Activated CD4-positive, alpha-beta T cell treated with anti-CD3 and anti-CD28 coated beads, Interleukin-2, amount 50 U/mL, for 48 hours (primary cell): ENCODE measurements at places on chromosomes 1 and 21.

DNA sequence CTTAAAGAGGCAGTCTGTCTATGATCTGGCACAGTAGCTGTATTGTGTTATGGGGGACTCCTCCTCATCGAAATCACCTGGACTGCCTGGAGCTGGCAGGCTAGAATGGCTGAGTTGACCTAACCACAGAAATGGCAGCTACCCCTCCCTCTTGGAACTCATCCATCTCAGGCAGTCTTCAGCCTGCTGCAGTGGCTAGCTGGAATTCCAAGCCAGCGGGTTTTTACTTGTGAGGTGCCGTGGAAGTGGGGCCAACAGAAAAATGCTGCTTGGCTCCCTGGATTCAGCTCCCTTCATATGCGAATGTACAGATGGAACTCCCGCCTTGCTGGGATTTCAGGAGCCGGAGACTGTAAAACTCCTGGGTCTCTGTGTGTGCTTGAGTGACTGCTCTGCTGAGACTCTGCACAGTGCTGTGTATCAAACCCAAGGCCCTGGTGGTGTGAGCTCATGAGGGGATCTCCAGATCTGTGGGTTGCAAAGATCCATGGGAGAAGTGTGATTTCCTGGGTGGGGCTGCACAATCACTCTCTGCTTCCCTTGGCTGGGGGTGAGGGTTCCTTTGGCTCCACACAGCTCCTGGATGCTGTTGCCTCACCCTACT is 316.9 kb downstream of the CTH start:
- DNase-seq = no peak

GRCh38 chr1:67323087-67323486 is 15.4 kb downstream of the IL12RB2 start:
- no peak for DNase-seq

- DNase-seq = no peak
Observed at GRCh38 chr1:185228979-185229378, 72.0 kb downstream of the SWT1 start.

DNA sequence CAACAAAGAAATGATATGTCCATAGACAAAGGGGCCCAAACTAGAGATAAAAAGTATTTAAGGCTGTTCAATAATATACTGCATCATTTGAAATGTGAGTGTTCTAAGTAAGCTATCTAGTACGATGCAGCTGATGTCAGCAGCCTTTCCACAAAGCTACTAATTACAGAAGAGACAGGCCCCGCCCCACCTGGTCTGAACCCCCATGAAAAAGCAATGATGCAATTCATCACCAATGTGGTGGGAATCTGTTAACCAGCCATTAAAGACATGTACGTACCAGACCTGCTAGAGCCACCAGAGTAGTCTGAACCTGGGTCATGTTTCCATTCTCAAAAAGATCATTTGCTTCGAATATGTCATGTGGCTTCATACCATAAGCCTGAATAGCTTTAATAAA is 25.1 kb downstream of the CNN3 start:
- no peak for DNase-seq

GRCh38 chr1:9651565-9652378 is at the start of gene PIK3CD:
PIK3CD (plus strand) TSS chr1:9651731; CDS start chr1:9710456, 58,725 bp downstream.
- DNase-seq = peak; percentile 57

DNA sequence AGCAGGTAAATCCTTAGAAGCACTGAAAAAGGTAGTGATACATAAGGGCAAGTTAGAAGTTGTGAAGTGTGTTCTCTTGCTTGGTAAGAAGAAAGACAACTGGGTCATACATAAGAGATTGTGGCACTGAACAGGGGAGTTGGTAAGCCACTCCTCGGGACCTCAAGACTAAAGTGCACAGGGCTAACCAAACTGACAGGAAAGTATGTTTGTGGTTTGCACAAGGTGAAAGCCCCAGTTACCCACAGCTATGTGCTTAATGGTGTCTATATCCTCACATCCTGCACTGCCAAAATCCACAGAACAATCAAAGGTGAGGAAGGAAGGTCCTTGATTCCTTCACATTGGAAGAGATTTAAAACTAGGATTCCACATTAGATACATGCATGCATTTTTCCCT is 276.5 kb downstream of the DNM3 start:
- DNase-seq = no peak

DNA sequence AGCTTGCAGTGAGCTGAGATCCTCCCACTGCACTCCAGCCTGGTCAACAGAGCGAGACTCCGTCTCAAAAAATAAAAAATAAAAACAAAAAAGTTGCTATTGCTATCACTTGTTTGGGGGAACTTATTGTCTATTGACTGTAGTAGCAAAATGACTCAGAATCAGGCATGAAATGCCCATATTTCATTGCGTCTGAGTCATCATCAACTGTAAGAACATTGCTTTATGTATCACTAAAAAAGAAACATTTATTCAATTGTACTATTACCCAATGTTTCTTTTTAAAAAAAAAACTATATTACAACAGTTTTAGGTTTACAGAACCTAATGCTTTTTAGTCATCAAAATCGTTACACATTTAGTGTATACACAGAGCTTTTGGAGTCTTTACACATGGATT is 91.0 kb upstream of the FMN2 start:
- DNase-seq = no peak

DNA sequence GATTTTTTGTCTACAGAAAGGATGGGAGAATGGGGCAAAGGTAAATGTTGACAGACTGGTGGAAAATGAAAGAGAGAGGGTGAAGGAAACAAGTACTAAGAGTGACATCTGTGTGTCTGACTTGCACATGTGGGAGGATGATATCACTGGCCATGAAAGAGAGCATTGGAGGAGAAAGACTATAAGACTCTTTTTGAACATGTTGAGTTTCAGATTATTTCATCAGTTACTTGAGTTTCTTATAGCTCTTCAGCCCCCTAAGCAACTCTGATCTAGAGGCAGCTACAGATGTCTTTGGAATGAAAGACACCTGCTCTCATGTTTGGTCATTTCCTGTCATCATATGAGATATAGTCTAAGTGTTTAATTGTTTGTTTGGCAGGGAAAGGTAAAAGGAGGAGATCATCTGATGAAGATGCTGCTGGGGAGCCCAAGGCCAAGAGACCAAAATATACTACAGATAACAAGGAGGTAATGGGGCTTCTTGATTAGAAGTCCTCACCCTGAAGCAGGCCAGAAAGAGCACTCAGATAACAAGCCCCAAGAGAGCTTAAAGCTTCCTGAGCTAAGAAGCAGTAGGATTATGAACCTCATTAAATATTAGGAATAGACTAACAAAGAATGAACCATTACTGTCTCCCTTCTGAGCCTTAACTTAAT is 4.5 kb downstream of the POLR3C start:
- DNase-seq = no peak

GRCh38 chr21:36338975-36339374 is 19.0 kb downstream of the MORC3 start:
- no peak for DNase-seq

DNA sequence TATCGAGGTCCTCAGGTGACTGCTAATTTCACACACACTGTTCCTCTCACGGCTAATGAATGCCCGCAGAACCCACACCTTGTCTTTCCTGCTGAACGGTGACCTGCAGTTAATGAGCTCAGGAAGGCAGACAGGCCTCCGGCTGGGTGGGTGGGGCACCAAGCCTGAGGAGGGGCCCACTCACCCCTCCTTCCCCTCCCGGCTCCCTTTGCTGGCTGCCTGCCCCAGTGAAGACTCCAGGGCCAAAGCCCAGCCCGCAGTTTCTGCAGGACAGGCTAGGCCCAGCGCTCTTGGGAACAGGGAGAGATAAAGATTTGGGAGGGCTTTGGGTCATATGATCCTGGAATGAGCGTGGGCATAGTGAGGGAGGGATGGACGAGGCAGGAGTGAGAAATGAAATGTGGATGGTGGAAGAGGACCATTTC is 26.4 kb downstream of the FOXO6 start:
- no peak for DNase-seq

GRCh38 chr1:25134801-25135461 is 97.4 kb downstream of the SYF2 start:
- no peak for DNase-seq

DNA sequence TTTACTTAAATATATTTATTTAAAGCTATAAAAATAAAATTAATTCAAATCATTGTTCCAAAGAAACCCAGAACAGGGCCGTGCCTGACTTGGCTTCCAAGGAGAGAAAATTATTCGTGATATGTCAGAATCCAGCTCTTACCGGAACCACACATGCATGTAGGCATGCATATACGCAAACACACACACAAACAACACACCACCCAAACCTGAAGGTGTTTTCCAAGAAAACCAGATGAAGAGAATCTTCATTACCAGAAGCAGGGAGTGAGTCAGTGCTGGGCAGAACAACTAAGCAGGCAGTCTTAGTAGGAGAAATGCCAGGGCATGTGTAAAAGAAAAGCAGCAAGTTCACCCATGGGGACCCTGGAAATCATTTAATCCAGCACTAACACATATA is 432.0 kb upstream of the BEND5 start:
- DNase-seq = no peak

DNA sequence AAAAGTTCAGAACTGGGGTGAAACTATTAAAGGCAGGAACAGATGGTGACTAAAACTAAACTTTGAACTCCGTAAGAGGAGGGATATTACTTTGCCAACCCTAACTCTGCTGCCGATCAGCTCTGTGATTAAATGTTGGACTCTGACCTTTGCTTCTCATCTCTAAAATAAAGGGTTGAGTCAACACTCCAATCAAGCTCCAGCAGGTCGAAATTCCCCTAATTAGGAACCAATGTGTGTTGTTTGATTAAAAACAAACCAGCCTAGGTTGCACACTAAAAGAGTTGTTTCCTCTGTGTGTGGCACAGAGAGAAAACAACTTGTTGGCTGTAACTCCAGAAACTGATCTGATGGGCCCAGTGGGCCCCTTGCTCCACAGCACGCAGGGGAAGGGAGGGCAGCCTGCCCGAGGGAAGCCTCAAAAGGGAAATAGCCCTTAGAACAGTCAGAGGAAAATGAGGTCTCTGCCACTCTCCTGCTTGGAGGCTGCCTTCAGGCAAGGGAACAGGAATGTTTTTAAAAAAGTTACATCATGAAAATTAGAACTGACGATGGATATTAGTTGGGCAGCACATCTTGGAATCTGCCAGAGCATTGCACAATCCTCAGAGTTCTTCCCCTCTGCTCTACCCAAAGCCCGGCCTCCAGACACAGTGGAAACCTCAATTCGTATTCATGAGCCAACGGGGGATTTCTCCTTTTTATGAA is 69.3 kb downstream of the KCTD3 start:
- DNase-seq = no peak
